ENCODE measurements at places on chromosomes 7 and 10. TPM values are rescaled to one million over a fixed set of nuclear protein-coding genes. Genes with fewer than 3 reads are reported as not detected.

TFR2 gene
- polyA plus RNA-seq, result 1.1 TPM

SPDYE2B gene
- polyA plus RNA-seq, result not detected

DMTF1 gene
- 21.7 TPM for polyA plus RNA-seq

STAG3 gene
- 2.8 TPM for polyA plus RNA-seq

OR9A4 gene
- not detected for polyA plus RNA-seq

ASAH2 gene
- polyA plus RNA-seq, result 1.2 TPM

ZNRF2 gene
- polyA plus RNA-seq, result 3.7 TPM

DNA sequence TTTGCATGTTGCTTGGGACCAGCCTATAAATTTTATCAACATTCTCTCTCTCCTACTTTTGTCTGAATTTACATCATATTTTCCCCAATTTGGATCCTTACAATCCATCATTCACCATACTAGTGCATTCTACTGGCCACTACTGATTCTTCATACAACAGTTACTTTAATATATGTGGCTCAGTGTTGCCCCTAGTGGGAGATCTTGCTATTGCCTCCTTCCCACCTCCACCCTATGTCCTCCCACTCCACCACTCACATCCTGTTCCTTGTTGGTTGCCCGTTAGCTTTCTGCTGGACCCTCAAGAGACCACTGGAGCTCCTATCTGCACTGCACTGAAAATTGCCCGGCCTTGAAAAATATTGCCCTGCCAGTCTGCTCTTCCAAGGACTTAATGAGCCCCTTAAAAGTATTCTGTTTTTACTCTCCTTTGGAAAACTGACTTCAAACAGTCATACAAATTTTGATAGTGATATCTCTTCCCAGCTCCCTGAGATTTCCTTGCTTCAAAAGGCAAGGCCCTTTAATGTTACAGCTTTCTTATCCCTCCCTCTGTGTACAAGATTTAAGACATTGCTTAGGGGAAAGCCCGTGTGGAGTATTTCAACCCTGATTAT, 243.2 kb upstream of the TMEM229A start:
- no peak for DNase-seq

DNA sequence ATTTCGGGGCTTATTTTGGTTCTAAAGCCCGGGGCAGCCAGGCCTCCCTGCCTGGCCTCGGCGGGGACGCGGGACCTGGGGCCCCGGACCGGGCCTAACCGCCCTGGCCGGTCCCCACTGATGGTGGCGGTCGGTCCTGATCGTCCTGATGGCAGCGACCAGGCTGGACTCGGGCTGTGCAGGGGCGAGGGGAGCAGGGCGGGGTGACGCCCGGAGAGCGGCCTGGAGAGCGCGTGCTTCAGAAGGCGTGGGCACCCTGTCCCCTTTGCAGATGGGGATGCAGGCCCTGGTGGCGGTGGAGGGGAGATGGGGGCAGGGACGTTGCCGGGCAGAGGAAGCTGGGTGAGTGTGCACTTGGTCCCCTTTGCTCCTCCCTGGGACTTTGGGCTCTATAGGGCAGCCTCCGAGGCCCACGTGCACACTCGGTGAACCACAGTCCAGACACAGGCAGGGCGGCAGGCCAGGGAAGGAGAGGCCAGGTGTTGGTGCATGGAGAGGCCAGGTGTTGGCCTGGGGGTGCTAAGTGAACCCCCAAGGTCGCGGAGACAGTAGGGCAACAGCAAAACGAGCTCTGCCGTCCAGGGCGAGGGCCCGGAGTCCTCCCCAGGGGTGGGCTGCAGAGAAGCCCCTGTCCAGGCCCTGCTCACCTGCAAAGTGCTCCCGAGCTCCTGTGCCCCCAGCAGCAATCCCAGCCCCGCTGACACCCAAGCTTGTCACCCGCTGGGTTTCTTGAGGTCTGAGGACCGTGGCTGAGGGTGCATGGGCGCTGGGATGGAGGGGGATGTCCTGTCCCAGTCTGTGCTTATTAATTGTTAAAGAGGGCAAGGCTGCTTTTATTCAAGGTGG, 42.4 kb upstream of the FAM20C start:
- no peak for DNase-seq

DNA sequence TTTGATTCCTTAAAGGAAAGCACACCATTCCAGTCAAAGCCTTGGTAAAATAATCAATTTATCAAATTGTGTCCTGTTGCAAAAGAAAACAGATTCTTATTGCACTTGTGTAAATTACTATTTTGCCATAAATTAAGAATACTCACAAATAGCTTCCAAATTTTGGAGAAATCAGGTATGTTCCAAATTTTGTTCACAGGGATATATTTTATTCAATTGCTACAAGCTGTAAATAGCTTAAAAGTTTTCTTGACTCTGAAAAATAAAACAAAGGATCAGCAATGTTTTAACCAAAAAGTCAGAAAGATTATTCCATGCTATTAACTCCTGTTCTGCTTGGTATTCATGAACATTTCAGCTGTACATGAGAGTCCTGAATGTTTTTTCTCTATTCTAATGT, 47.4 kb upstream of the CHST3 start:
- DNase-seq, result no peak

- no peak for DNase-seq
Observed at GRCh38 chr10:132020456-132020855, 38.7 kb upstream of the BNIP3 start.

DNA sequence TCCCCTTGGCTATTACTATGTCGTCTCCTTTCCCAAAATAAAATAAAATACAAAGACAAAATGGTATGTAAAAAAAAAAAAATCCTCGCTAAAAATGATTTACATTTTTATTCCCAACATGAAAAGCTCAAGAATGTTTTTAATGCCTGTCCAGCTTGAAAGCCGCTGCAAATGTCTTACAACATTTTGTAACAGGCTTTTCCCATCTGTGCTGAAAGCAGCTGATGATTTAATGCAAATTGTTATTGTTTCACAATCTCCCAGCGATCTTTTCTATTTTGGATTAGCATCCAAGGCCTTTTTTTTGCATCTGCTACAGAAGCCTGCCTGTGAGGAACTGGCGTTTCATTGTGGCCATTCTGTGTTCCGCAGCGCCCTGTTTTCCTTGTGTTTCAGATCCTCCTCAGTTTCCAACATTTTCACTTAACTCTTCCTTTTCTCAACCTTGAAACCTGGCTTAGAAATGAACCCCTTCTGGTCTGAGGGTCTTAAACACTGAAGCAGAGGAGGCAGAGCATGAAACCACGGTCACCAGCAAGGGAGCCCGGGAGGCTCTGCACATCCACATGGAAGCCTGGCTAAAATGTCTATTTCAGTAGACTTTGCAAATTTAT, 712.1 kb downstream of the PARD3 start:
- DNase-seq, result no peak

GRCh38 chr10:105674448-105674847, 1033.4 kb downstream of the SORCS3 start:
- DNase-seq, result no peak

DNA sequence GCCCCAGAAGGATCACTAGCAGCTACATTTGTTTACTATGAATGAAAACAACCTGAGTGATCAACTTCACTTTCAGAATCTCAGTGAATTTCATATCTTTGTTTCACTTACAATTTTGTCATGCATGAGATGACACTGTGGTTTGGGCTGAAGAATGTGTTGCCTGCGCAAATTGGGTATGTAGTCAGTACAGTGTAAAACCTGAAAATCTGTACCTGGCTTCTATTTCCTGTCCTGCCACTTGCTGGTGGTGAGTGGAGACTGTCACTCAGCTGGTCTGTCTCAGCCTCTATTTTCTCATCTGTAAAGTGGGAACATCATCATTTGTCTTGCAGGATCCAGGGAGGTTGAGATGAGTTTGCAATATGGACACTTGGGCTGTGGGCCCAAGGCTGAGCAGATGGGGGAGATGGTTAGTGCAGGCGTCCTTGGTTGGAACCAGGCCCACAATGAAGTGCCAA, 118.0 kb downstream of the WDFY4 start:
- DNase-seq, result peak; percentile 45

DNA sequence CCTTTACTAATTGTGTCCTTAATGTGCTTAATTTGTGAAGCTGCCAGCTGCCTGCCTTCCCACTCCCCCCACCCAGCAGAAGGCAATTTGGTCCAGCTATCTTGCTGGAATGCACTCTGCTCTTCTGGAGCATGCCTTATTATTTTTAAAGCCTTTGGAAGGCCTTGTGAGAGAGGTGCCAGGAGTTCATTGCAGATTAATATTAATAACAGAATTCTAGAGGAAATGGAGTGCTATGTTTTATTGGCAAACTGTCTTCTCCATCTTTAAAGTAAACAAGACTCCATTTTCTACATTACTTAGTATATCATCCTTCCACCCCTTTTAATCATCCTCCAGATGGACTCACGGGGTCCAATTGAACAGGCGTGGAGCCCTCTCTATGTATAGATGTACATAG, 50.8 kb upstream of the ZNF32 start:
- no peak for DNase-seq

GRCh38 chr10:130935897-130936550, 375.5 kb downstream of the TCERG1L start:
- DNase-seq, result no peak

- DNase-seq, result no peak
Observed at GRCh38 chr10:74419491-74419951, 268.5 kb downstream of the ADK start.

DNA sequence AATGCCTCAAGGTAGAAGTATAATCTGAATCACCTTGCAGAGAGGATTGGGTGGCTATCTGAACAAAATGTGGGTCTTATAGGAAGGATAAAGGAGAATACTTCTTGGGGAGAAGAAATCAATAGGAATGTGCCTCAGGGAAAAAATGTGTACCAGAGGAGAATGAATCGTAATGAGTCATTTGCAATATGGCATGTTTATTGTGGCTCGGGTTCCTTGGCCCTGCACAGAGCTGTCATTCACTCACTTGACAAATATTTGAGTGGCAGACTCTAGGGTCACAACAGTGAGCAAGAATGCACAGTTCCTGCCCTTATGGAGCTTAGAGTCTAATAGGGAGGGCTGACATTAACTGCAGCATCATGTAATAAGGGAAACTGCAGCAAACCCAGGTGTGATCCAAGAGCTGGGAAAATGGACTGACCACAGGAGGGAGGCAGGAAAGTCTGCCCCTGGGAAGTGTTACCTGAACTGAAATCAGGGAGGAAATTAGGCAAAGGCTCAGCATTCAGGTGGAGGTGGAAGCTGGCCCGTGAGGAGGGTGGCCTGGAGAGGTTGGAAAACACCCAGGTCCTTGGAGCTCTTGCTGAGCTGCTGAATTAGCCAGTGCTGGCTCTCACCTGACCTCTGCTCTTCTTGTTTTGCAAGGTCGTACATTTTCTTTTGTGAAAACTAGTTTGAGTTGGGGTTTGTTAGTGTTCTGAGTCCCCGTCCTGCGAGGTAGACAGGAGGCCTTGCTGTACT, 203.9 kb downstream of the FRMD4A start:
- no peak for DNase-seq

DNA sequence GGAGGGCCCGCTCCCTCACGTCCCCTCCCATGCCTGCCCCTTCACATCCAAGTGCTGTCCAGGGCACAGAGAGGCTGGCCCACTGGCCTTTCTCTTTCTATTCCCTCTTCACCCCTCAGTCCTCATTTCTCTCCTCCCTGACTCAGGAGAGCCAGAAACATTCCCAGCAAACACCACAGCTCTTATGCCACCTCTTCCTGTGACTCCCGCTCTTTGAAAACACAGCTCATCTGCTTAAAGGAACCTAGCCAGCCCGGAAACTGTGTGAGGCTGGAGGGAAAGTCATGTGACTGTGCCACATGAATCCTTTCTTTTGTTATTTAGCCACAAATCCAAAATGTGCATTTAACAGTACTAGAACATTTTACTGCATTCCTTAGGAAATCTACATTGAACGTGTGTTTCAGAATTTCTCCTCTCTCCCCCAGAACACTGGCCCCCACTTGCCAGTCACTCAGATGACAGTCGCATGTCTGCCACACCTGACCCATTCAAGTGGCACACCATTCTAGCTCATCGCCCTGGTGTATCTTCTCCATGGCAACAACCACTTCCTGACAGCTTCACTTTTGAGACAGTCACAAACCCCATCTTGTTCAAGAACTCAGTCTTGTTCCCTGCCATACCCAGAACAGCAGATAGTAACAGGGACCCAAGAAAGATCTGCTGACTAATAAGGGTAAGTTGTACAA, 42.8 kb downstream of the GRB10 start:
- peak; percentile 73 for DNase-seq

DNA sequence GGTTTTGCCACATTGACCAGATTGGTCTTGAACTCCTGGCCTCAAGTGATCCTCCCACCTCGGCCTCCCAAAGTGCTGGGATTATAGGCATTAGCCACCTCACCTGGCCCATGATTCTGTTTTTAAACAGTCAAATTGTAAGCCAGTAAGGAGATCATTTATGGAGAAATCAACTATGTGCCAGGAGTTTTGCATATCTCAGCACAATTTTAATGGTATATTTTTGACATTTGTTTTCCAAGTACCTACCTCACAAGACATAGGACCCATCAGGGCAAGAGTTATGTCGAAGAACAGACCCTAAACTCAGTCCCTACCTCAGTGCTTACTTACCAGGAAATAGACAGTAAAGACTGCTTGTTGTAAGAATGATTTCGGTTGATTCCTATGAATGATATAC, 173.3 kb upstream of the TNS3 start:
- no peak for DNase-seq

DNA sequence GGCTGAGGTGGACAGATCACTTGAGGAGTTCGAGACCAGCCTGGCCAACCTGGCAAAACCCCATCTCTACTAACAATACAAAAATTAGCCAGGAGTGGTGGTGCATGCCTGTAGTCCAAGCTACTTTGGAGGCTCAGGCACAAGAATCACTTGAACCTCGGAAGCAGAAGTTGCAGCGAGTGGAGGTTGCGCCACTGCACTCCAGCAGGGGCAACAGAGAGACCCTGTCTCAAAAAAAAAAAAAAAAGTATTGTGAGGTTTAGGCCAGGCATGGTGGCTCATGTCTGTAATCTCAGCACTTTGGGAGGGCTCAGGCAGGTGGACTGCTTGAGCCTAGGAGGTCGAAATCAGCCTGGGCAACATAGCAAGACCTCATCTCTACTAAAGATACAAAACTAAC, 16.0 kb downstream of the TET1 start:
- no peak for DNase-seq

- no peak for DNase-seq
Observed at GRCh38 chr7:105473163-105473562, 48.9 kb downstream of the PUS7 start.

DNA sequence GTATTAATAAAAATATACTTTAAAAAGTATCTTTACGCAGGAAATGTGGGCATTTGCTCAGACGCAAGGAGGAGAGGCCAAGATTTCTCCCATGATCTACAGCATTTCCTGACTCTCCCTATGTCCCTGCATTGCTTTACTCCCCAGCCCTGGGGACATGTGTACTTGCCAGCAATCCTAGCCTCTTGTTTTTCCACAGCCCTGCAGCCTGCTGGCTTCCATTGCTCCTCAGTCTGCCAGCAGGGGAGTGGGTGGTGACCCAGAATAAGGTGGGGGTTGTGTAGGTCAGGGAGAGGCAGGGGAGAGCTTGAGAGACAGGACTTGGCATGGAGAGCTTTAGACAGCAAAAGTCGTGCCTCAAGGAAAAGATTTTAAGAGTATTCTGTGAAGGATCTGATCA, 307.7 kb downstream of the CDK14 start:
- no peak for DNase-seq

Data from immature natural killer cell (primary cell).